ENCODE measurements at places on chromosomes 2 and 18. TPM values are rescaled to one million over a fixed set of nuclear protein-coding genes. Genes with fewer than 3 reads are reported as not detected.

SRD5A2 gene
- not detected for total RNA-seq

- DNase-seq, result no peak
These were observed 287.4 kb downstream of the PID1 start for GRCh38 chr2:228983700-228984099.

RIF1 gene
- total RNA-seq, result 22.4 TPM

DNA sequence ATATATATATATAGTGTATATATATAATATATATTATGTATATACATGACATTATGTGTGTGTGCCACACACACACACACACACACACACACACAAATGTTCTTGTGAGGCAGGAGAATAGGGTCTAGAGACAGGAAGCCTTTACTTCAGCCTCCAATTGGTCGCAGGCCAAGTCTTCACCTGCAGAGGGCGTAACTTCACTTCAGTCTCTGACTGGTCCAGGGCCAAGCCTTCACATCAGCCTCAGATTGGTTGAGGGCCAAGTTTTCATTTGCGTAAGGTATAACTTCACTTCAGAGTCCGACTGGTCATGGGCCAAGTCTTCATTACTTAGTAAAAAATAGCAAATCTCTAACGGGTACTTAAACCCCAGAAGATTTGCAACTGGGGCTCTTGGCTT is 13.2 kb upstream of the SS18 start:
- peak; percentile 4 for DNase-seq

GRCh38 chr2:239230318-239231052 is 170.3 kb downstream of the HDAC4 start:
- no peak for DNase-seq

IL1B gene
- not detected for total RNA-seq

MSTN gene
- 0.13 TPM for total RNA-seq

DNA sequence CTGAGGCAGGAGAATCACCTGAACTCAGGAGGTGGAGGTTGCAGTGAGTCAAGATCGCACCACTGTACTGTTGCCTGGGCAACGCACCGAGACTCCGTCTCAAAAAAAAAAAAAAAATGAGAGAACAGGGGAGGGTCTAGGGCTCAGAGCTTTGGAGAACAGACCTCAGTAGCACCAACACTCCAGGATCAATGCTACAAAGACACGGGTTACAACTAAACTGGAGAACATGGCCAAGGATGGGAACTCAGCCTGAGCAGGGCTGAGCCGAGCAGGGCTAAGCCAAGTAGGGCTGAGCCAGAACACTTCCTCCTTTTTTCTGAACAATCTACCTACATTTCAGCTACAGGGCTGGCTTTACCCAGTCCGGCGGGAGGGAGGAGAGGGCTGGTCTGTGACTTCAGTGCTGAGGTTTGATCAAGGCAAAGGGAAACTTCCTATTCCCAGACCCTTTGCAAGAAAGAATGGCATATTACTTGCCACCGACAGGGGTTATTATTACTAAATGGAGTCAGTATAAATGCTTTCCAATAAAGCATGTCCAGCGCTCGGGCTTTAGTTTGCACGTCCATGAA is 2.9 kb upstream of the CASP8 start:
- DNase-seq, result no peak

DNA sequence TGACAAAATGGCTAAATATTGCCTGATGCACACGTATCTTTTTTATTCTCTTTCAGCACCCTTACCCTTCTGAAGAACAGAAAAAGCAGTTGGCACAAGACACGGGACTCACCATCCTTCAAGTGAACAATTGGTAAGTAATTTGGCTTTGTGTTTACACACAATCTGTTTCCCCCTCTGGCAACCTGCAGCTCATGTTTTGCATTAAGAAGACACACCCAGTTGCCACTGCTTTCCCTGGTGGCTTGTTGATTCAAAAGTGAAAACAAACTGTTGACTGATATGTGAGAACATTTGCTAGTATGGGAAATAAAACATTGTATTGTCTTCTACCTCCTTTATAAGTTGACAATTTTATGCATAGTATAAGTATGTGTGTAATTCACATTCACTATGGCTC is 113.0 kb downstream of the MEIS1 start:
- no peak for DNase-seq

RNF103 gene
- total RNA-seq, result 24.4 TPM

- no peak for DNase-seq
These were observed 109.1 kb downstream of the PLA2R1 start for GRCh38 chr2:159953136-159953823.

DNA sequence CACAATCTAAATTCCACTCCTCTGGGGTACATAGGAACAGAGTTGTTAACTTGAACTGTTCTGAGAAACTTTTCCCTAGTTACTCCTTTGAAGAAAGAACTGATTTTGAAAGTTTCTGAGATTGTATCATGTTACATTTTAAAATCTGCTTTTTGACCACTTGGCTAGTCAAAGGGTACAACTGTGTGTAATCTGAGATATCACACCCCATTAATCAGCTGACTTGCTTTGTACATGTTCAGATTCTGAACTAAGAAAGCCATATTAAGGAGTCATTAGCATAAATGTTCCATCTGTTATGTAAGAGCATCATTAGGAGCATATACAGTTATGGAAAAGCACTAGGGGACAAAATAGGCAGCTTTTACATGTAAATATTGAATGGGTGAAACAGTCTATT is 3.8 kb upstream of the WDR35 start:
- no peak for DNase-seq

Measured in dermis microvascular lymphatic vessel endothelial cell (primary cell).